NCI-H1436 (cell line): ENCODE measurements at places on chromosomes 5 and 9.
A peak's percentile ranks its signal among the peaks of the same experiment; 100 is the strongest.

DNA sequence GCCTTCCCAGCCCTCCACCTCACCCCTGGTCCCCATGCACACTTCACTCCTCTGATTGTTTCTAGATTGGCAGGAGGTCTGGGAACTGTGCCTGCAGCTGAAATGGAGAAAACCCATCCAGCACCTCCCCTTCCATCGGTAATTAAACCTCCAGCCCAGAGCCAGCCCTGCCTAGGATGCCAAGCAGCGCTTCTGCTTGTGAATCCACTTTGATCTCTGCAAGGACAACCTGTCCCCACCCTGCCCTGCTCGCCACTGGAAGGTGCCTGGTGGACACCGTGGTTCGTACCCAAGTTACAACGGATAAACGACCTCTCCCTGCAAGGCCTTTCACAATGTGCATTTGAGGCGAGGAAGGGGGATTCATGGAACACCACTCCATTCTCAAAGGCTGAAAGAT is 50.6 kb downstream of the IRX2 start:
- DNase-seq, result no peak

GRCh38 chr9:93188426-93189368 is 4.8 kb downstream of the WNK2 start:
- no peak for DNase-seq

DNA sequence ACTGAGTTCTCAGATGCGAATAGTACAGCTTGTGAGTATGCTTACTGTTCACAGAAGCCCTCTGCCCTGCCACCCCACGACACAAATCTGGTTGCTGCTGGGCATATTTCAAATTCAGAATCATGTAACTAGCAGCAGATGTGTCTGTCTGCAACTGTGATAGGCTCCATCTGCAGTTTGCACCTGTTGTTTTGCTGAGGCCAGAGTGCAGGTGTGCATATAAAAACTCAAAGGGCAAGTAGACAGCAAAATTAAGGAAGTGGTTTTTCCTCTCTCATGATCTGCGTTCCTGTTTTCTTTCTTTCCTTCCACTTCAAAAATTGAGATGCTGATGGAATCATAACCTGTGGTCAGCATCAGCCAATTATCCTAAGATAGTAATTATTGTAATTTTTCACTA is 1000.5 kb downstream of the PTPRD start:
- DNase-seq, result peak; percentile 45

DNA sequence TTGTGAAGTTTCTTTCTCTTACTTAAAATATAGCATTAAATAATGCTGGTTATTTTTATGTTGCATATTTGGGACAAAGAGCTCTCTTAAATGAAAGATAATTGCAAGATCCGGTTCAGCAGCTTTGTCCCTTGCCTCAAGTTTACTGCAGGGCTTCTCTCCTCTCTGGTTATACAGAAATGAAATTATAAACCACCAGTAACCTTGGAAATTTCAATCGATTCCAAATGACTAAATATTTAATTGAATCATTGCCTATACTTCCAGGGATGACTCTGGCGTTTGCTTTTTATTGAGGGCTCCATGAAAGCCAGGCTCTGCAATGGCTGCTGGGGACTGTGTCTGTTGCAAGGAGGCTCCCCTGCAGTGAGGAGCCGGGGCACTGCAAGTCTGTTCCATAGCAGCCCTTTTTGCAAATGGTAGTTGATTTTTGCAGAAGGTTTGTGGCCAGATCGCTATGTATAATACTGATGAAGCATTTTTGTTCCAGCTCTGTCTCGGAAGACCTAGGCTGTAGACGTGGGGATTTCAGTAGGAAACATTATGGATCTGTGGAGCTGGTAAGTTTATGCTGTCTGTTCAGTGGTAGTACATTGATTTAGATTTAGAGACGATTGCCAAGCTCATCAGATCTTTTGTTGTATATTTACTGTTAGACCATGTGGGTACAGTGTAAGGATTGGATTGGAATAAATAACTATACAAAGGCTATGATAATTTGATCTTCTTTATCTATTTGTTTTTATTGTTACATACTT is at the start of gene GARNL3:
TSS of gene GARNL3 (plus strand) at position 313 of the 758 bp plus-strand sequence. CDS start at position 417, 104 bp downstream.
- no peak for DNase-seq

GRCh38 chr5:53378590-53379247 is 101.7 kb upstream of the FST start:
- no peak for DNase-seq

- DNase-seq, result no peak
These were observed 142.3 kb upstream of the KLF9 start for GRCh38 chr9:70556771-70557170.

DNA sequence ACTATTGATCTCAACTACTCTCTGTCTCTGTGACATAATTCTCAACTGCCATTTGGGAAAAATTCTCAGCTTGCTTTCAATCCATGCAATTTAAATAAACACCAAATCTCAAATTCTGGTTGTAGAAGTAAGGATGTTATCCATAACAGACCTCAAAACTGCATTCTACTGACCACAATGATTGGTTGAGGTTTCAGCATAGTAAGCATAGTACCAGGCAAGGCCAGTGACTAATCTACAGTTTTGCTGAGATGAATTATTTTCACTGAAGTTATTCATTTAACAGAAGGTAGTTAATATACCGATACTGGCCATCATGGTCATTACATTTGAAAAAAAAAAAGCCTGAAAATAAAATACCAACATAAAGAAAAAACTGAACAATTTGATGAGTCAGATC is 488.0 kb upstream of the CDH18 start:
- DNase-seq, result no peak

- DNase-seq, result peak; percentile 46
These were observed 116.0 kb downstream of the PSD2 start for GRCh38 chr5:139911425-139912120.

DNA sequence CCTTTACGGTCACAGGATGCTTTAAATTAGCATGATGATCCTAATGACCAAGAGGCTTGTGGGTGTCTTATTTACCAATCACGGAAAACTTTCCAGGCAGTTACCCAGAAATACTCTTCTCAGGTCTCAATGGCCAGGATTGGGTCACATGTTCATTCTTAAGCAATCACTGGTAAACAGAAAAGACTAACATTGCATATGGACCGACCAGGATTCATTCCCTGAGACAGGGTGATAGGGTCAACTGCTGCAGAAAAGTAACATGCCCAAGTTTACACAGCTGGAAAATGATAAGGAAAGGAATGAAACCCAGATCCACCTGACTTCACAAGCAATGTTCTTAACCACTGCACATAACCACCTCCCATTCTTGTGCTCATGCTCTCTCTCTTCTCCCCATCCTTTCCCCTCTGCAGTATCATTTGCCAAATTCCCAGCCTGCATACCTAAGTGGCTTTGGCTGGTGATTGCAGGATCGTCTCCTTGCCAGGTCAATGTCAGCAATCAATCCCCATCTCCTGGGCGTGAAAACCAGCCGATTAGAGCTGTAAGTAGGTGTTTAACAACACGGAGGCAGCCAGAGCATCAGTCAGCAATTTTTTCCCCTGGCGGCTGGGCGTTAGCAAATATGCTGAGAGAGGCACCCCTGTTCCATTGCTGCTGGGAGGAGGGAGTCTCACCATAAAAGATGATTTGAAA is 219.4 kb downstream of the NMUR2 start:
- no peak for DNase-seq
